ENCODE measurements at places on chromosomes 16 and 17.

GRCh38 chr16:75750528-75750927 lies 24.2 kb upstream of the CPHXL start:
- peak; percentile 31 for DNase-seq

DNA sequence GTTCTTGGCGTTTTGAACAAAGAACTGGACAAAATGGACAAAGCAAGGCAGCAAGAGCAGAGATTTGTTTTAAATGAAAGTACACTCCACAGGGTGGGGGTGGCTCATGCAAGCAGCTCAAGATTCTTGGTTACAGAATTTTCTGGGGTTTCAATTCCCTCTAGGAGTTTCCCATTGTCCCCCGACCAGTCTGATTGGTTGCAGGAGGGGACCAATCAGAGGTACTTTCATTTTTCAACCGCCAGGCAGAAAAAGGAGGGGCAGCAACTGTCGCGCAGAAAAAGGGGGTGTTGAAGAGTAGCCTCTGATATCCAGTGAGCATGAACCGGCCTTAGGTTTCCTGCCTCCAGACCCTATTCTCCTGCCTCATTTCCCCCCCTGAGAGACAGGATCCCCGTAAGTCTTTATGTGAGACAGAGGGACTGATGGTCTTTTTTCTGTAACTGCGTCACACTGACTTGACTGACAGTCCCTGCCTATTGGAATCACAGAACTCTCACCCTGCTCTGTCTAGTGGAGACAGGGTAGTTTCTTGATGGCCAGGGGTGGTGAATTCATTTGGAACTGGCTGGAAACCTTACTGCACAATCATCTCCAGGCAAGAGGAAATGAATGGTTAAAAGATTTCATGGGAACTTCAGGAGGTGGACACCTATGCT lies 59.4 kb upstream of the ALOX12 start:
- DNase-seq, result no peak

- DNase-seq, result no peak
These were observed 21.5 kb upstream of the KCNJ16 start for GRCh38 chr17:70053241-70054234.

GRCh38 chr17:16468428-16468992 lies 23.5 kb downstream of the LRRC75A start:
- no peak for DNase-seq

DNA sequence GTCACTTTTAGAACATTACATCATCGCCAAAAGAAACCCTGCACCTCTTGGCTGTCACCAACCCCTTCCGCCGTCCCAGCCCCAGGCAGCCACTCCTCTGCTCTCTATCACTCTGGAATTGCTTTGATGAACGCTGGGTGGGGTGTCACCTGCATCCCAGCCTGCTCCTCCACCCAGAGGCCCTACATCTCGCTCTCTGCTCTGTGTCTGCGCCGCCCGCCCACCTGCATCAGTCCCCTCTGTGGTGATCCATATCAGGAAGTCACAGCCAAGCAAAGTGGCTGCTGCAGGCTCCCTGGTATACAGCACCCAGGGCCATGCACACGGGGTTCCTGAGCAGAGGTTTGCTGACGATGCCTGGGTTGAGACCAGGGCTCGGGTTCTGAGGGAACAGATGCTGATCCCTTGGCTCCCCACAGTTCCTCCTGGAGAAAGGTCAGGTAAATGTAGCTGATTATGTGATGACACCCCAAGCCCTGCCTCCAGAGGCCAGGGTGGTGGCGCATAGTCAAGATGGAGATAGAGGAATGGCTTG lies 30.8 kb downstream of the MPRIP start:
- DNase-seq, result no peak

- DNase-seq, result no peak
These were observed 3.3 kb downstream of the CHP2 start for GRCh38 chr16:23757937-23758619.

DNA sequence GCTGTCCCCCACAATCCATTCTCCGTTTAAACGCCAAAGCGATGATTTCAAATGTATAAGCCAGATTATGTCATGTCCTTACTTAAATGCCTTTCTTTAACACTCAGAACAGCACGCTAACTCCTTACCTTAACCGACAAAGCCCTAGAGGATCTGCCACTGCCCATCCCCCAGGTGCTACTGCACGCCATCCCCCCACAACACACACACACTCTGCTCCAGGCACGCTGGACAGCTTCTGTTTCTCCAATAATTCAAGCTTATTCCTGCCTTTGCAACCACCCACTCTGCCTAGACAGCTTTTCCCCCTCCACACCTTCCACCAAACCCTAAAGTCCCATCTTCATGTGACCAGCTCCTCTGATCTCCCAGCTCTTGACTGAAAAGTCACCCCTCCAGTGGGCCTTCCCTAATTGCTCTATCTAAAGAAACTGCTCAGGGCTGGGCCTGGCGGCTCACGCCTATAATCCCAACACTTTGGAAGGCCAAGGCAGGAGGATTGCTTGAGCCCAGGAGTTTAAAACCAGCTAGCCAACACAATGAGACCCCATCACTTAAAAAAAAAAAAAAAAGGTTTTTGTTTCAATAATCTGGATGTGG lies 38.9 kb upstream of the RPL38 start:
- no peak for DNase-seq

GRCh38 chr17:8762012-8762411 lies 3.7 kb upstream of the SPDYE4 start:
- DNase-seq, result no peak

All from neural progenitor cell (in vitro differentiated cells).